Activated gamma-delta T cell treated with Interleukin-2 at 50 U/mL for 16 hours (primary cell): ENCODE measurements at places on chromosomes 16 and 17.

GRCh38 chr17:77343031-77343800 is 202.4 kb downstream of the SEC14L1 start:
- peak; percentile 9 for DNase-seq

DNA sequence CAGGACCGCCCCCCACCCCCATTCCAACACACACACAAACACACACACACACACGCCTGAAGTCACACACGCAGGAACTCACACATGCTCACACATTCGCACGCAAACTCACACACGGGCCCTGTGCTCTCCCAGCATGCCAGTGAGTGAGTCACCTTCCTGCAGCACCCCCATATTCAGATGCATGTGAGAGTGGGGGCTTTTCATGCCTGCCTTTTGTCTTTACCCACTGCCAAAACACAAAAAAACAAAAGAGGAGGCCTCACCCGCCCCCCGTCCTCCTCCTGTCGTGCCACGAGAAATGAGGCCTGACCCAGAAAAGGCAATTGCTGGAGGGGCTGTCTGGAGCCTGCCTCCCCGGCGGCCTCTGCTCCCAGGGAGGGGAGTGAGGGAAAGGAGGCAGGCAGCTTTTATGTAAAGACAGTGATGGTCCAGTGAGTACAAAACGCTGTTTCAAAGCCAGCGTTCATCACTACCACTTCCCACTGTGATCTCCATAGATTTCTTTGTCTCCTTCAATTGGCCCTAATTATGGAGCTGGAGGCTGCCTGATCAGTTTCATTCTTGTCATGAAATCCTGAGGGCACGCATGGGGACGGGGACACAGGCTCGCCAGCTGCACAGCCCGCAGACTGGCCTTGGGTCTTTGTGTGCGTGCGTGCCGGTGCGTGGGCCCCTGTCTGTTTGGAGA is 29.5 kb upstream of the GSE1 start:
- DNase-seq, result peak; percentile 54

DNA sequence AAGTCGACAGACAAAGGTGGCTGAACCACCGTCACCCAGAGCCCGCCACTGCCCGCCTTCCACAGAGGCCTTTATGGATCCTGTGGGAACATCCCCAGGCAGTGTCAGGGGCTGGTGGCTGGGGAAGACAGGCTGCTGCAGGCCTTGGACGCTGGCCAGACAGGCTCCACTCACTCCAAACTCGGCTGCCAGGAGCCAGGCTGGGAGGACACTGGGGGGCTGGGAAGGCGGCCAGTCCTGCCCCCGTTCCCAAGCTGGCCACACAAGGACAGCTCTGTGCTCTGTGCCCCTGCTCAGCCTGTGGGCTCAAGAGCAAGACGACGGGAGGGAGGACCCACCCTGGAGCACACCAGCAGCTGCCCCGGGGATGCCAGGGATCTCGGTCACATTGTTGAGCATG is 7.6 kb upstream of the LCAT start:
- DNase-seq, result no peak

GRCh38 chr16:22736791-22737190 is 77.2 kb upstream of the HS3ST2 start:
- no peak for DNase-seq

- DNase-seq, result no peak
Observed at GRCh38 chr17:213286-214105, 32.0 kb upstream of the DOC2B start.

GRCh38 chr17:79809530-79810129 is 12.8 kb upstream of the CBX8 start:
- no peak for DNase-seq

DNA sequence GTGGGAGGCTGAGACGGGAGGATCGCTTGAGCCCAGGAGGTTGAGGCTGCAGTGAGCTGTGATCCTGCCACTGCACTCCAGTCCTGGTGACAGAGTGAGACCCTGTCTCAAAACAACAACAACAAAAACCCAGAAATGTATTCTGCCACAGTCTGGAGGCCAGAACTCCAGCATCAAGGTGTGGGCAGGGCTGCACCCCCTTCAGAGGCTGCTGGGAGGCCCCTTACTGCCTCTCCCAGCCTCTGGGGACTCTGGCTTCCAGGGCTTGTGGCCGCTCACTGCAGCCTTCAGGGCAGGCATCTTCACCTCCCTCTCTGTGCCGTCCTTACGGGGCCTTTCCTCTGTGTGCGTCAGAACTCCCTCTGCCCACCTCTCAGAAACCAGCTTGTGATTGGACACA is 209.4 kb upstream of the GSE1 start:
- no peak for DNase-seq

GRCh38 chr16:15704545-15704987 is 54.5 kb downstream of the NDE1 start:
- DNase-seq, result peak; percentile 77

GRCh38 chr16:59370717-59371116 is 636.6 kb upstream of the GOT2 start:
- no peak for DNase-seq

- no peak for DNase-seq
Observed at GRCh38 chr17:77068915-77069314, 71.9 kb upstream of the SEC14L1 start.

DNA sequence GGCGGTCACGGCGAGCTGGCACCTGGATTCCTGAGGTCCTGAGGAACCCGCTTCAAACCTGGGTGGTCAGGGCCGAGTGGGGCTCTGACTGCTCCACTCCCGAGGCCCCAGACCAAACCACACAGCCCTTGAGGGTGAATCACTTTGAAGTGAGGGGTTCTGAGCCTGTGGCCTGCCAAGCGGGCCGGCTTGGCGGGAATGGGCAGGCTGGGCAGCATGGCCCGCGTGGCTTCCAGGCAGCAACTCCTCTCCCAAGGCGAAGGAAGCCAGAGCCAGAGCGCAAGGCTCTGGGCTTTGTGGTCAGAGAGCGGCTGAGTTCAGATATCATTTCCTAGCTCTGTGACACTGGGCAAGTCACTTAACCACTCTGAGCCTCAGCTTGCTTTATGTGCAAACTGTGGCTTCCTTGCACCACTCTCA is 42.7 kb downstream of the CMIP start:
- DNase-seq, result no peak

DNA sequence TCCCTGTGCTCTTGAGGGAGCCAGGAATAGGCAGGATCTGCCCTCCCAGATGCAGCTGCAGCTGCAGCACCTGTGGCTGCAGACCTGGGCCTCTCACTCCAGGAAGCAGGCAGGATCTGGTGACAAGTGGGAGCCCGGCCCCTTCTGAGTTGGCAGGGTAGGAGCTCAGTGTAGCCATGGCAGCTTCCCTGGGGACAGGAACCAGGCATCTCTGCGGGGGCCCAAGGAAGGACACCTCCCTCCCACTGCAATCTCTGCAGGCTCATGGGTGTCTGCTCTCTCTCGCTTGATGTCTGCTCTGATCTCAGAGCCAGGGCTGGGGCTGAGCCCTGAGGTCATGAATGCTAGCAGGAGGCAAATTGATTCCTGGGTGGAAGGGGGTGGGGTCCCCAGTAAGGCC is 592.5 kb upstream of the CA10 start:
- no peak for DNase-seq

- DNase-seq, result no peak
Observed at GRCh38 chr16:66928702-66929388, 3.5 kb upstream of the RRAD start.

GRCh38 chr16:27224741-27225300 is 21.5 kb downstream of the KDM8 start:
- DNase-seq, result no peak

GRCh38 chr16:67447508-67448076 is 16.7 kb downstream of the HSD11B2 start:
- peak; percentile 30 for DNase-seq

DNA sequence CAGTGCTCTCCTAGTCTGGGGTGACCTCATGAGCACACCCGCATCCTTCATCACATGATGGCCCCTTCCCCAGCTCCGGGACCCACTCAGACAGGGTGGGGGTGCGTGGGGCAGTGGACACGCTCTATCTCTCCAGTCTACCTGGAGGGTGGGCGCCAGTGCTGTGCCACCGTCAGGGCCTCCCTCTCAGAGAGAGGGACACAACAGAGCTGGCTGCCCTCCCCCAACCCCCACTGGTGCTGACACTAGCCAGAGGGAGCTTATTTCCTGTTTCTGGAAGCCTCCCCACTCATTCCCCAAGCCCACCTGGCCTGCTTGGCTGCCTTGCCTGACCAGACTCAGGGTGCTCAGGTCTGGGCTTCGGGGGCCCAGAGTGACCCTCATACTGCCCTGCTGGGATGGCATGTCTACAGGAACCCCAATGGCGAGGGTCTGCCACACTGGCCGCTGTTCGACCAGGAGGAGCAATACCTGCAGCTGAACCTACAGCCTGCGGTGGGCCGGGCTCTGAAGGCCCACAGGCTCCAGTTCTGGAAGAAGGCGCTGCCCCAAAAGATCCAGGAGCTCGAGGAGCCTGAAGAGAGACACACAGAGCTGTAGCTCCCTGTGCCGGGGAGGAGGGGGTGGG is 8.2 kb downstream of the CES2 start:
- DNase-seq, result no peak

- no peak for DNase-seq
Observed at GRCh38 chr16:23206986-23207385, 24.4 kb downstream of the SCNN1G start.

GRCh38 chr16:58425245-58425644 is 33.0 kb downstream of the GINS3 start:
- no peak for DNase-seq

- DNase-seq, result no peak
Observed at GRCh38 chr17:17366941-17367875, 64.0 kb downstream of the NT5M start.
